ENCODE measurements at places on chromosomes 2 and 18.

GRCh38 chr18:70376914-70377258 is 88.0 kb downstream of the SOCS6 start:
- no peak for DNase-seq

DNA sequence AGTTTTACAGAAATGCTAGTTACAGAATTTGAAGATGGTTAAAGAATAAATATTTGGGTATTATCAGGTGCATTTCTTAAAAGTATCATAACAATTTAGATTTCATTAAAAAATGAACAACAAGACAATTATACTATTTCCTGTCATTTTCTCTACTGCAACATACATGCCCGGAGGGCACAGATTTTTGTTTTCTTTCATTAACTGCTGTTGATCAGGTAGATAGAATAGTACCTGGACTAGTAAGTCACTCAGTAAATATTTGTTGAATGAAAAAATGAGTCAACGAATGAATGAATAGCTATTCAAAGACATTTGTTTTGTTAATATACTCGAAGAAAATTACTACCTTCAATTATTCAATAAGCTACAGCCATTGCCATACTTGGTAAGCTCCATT is 531.2 kb upstream of the VRK2 start:
- no peak for DNase-seq

DNA sequence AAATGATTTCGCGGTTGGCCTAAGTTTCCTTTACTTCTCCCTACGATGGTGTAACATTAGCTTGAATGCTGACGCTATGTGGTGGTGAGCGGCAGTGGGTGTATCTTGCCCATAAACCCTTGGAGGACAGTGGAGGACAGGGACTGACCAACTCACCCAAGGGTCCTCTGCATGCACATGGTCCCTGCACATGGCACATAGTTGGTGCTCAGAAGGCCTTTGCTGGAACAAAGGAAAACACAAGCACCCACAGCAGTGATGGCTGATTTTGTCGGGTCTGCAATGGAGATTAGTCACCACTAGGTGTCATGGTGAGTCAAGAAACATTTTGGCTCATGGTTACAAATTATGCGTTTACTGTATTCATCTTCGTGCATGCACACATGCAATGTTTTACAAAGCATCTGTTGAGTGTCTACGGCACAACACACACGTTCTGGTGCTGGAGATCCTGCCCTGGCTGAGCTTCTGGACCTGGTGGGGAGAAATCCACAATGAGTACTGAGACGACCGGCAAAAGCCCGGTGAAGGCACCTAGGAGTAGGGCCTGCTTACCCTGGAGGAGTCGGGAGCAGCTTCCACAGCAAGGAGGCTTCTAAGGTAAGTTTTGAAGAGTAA is 44.0 kb downstream of the PDCL3 start:
- peak; percentile 63 for DNase-seq

GRCh38 chr18:36307513-36307912 is 10.0 kb downstream of the FHOD3 start:
- DNase-seq: no peak

DNA sequence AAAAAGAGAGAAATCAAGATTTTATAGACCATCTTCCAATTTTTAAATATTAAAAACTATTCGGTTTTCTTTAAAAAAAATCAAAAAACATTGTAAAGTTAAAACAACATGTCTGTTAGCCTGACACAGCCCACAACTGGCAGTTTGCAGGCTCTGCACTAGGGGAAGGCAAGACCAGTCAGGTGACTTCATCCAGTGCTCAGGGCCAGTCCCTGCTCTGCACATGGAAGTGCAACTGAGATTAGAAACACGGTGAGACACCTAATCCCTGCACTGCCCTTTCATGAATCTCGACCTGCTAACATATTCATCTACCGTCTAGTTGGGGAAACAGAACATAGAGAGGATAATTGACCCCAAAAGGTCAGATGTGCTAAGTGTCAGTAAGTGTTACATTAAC is 135.2 kb downstream of the BARD1 start:
- no peak for DNase-seq

- DNase-seq: no peak
These were observed 25.7 kb upstream of the THOC1 start for GRCh38 chr18:293536-293935.

DNA sequence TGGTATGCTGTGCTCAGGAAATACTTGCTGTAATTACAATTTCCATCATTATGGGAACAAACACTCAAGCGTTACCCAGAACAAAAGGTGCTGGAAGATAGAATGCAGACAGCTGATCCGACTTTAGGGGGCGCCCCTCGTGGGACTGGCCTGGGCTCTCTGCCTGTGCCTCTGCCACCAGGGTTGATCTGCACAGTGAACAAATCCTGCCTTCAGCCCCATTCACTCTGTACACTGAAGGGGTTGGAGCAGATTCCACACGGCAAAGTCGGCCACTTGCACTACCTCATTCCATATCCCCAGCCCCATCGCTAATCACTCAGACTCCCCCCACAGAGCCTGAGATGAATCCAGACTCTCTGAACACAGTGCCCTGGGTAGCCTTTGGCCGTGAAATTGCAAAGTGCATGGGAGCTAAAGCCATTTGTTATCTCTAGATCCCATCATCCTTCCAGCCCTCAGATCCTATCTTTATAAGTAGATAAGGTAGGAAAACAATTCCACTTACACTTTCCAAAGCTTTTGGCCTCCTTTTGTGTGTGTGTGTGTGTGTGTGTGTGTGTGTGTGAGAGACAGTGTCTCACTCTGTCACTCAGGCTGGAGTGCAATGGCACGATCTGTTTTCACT is 69.3 kb downstream of the INPP5D start:
- DNase-seq: no peak
